SHP77 (cell line): ENCODE measurements at places on chromosomes 6 and 20.

DNA sequence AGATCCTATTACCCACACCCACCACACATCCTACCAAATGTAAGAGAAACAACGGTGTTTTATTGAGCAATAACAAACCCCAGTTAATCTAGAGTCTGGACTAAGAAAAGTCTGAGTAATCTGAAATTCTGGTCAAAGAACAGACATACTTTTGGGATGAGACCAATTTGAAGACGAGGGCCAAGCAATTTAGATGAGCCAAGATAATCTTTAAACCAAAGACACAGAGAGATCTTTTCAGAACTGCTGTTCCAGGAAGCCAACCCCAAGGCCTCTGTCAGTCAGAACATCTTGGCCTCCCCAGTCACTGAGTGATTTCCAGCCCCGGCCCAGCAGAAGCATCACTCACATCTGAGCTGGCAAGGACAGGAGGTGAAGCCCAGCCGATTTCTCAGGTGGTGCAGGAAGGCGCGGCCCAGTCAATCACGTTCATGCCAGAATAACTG is 118.5 kb upstream of the SYNDIG1 start:
- DNase-seq, result no peak

GRCh38 chr6:121521164-121521555 is 85.7 kb downstream of the GJA1 start:
- no peak for DNase-seq

DNA sequence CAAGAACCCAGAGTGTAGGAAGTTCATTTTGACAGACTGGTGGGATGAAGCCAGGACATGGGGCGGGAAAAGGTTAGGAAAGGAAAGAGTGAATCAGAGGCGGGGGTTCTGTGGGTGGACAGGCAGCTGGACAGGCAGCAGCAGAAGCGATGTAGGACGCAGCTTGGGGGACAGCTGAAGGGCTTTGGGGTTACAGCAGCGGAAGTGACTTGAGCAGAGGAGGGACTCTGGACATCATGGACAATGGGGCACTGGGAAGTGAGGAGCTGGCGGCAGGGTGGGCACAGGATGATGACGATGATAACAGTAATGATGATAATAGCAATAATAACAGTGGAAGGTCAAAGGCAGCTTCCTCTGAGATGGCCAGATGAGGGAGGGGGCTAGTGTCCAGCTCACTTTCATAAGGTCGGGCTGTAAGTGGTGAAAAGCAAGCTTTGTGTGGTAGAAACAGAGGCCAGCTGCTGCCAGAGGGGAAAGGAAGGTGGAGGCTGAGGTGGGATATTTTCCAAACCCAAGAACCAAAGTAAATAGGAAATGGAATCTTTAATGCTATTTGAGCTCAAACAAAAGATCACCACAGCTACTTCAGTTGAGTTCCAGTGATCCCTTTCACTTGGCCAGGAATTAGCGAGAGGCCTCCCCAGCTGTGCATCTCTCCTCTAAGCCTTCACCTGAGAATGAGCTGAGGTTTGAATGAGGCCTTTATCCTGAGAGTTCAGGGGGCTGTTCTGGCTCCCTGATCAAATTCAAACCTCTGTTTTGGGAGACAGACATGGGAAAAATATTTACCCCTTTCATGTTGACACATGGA is 433.5 kb downstream of the DHX35 start:
- DNase-seq, result no peak

- DNase-seq, result no peak
Observed at GRCh38 chr6:169271158-169271876, 17.7 kb upstream of the THBS2 start.

GRCh38 chr6:111850295-111850937 is 22.8 kb downstream of the FYN start:
- DNase-seq, result no peak

- peak; percentile 82 for DNase-seq
Observed at GRCh38 chr6:28558629-28559028, 32.9 kb downstream of the GPX5 start.

GRCh38 chr6:150579611-150580010 is 20.1 kb upstream of the PLEKHG1 start:
- DNase-seq, result no peak

DNA sequence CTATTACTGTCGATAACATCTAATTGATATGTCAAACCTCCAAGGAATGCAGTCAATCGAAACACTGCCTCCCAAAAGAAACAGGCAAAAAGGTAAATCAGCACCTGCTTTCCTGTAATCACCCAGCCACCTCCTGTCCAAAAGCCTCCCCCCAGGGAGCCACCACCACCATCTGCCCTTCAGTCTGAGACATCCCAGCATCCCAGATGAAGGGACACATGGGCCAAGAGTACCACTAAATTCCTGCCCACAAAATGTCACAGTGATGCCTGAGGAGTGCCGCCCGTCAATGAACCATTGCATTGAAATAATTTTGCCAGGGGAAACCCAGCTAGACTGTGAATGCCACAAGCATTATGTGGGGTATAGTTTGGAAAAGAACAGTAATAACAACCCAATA is 401.7 kb downstream of the ZFAND3 start:
- no peak for DNase-seq

DNA sequence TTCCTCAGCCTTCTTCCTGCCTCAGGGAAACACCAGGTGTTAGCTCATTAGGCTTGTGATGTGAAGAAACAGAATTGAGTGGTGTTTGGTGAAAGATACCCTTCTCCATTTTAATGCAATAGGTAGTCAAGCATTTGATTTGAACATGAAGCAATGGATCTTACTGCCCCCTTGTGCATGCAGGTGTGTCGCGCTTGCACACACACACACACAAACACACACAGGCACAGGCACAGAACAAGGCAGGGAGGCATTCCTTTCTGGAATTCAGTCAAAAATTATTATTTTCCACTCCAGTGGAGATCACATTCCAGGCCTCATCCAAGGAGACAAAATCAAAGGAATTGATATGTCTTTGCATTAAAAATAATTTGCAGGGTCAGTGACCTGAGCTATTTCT is 667.0 kb upstream of the MARCKS start:
- no peak for DNase-seq

DNA sequence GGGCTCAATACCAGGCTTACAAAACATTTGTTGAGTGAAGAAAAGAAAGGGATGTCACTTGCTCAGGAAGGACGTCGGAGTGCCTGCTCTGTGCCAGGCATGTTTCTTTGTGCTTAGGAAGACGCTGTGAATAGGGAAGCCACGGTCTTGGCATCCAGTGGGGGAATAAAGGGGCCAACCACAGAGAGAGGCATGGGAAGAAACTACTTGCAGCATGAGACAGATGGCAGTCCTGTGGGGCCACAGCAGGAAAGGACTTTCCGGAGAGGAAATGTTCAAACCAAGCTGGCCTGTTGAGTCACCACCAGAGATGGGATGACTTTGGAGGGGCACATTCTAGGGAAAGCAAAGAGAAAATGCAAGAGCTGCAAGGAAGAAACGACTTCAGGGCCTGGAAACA is 173.2 kb downstream of the CDH26 start:
- no peak for DNase-seq

DNA sequence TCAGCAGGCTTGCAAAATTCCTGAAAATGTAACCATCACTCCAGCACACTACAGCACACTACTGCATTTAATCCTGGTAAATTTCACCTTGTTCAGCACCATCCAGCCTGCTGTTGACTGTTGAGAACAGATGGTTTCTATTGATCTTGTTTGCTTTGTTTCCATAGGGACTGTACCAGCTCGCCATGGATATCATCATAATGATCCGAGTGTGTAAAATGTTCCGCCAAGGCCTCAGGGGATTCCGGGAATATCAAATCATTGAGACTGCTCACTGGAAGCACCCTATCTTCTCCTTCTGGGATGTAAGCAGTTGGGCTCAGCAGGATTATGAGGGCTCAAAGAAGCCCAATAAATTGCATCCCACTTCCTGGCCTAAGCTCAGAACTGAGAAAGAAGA is 4.1 kb downstream of the CNBD2 start:
- DNase-seq, result no peak

DNA sequence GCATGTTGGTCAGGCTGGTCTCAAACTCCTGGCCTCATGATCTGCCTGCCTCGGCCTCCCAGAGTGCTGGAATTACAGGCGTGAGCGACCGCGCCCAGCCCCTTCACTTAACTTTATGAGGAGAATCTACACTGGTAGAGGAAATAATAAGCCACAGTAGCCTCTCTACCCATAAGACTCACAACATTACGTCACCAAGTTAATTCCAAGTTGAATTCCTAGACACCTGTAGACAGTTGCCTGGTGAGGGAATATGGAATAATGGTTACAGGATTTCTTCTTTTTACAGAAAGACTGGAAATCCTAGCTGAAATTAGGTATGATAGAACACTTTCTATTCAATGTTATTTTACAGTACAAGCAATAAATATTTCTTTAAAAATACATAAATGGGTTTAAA is 854.5 kb upstream of the EYS start:
- DNase-seq, result no peak

DNA sequence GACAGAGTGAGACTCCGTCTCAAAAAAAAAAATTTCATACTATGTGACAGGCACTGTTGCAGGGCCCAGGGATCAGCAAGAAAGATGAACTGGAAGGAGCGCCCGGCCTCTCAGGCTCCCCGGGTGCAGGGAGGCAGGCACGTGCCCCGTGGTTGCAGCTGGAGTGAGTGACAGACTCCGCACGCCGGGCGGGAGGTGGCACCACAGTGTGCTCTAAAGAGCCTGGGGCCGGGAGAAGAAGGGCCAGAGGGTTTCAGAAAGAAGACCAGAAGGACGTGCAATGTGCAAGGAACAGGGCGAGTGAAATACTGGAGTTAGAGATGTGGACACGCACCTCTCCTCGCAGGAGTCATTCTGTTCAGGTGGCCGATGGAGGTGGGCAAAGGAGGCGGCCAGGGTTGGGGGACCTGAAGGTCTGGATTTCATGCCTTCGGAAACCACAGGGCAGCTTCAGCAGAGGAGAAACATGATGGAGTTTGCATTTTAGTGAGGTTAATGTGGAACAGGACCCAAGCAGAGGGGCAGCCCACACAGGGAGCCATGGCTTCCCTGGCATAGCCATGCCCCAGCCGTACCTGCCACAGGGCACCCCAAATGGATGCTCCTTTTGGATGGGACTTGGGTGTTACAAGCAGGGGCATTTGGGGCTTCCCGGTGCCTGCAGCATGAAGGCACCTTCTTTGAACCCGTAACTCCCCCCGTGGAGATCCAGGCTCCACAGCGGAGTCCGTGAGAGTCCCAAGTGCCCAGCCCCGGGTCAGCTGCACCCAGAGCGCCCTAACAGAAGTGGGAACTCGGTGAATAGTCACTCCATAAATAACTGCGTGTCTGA is 226.2 kb downstream of the ERMARD start:
- DNase-seq, result no peak

- DNase-seq, result no peak
Observed at GRCh38 chr6:98532004-98532403, 302.4 kb upstream of the POU3F2 start.

GRCh38 chr6:47661960-47662359 is 36.4 kb upstream of the ADGRF4 start:
- DNase-seq, result no peak

DNA sequence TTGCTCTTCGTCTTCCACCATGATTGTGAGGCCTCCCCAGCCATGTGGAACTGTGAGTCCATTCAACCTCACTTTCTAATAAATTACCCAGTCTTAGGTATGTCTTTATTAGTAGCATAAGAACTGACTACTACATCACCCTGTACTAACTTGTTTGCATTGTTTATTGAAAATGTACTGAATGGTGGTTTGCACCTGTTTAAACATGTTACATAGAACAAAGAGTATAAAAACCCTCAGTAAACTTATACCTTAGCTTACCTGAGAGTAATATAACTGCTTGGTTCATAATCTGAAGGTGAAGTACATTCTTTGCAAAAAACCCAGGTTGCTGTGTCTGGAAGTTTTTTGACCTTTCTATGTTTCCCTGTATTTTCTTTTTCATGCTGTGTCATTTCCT is 777.8 kb downstream of the TBC1D32 start:
- no peak for DNase-seq

GRCh38 chr6:150756173-150756572 is 109.3 kb upstream of the MTHFD1L start:
- DNase-seq, result no peak

DNA sequence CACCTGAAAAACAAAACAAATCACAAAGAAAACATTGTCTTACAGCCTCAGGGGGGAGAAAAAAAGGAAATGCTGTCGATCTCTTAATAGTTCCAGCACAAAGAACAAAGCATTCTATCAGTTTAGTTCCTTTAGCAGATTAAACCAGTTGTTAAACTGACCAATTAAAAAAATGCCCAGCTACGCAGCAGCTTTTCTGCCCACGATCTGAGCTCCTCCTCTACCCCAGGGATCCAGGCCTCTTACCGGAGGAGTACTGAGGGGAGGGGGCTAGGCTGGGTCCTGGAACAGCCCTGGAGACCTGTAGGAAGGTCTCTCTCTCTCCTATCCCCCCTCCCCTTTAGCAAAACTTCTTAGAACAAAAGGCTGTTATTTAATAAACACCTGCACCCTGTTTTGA is 13.4 kb downstream of the PTK7 start:
- DNase-seq, result no peak

DNA sequence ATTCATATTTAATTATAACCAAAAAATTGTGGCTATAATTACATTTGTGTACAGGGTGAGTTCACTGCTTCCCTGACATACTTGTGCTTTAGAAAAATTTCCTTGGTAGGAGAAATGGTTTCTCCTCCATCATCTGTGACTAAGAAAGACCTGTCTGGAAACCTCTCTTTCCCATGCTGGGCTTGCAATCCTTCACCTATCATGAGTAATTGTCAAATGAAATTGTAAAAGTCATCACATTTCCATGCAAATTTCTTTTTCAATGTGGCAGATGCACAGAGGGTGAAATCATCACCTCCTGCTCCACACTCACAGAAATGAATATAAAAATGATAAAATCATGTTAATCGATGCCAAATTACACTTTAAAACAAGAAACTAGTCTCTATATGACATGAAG is 1.5 kb upstream of the SIRPB1 start:
- no peak for DNase-seq

DNA sequence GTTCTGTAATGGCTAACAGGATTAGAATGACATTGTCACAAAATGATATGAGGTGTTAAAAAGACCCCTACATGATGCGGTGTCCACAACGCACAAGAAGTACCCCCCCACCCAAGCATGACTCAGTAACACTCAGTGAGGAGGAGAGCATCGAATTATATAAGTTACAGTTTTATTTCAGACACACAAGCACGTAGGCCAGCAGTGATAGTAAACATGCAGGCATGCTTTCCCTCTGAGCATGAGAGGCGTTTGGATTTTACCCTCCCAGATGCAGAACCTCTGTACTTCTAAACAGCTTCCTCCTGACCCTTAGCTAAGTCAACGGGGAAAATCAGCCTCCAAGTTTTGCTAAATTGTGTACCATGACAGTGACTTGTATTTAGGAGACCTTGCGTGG is 23.9 kb downstream of the GNAS start:
- no peak for DNase-seq

DNA sequence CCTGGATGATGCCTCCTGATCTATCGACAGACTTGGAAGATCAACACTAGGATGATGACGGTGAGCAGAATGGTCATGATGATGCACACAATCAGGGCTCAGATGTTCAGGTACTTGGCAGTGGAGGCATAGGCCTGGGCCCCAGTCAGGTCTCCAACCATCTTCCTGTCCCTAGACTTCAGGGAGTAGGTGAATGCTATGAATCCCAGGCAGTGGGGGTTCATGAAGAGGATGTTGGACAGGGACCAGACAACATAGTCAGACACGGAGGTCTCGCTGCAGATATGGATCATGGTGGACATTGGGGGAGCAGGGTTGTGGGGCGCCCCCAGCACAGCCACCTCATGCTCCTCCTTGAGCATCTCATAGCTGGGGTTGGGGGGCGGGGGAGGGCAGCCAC is 27.5 kb downstream of the HLA-F start:
- no peak for DNase-seq
